Head of caudate nucleus (tissue), 42 donors: ENCODE measurements at places on chromosomes 2 and 18.

DNA sequence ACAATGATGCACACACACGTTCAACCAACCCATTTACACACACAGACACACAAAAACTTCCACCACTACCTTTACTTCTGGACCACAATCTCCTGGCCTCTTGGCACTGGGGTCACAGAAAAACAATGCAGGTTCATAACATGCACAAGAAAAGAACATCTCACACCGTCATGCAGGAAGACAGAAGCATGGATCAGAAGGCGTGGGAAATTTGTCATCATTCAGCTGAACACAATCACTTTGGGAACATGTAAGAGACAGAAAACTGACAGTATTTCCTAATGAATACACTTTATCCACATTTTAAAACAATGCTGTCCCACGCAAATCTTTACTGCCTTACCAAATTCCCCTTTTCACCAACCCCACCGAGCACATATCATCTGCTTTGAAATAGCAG is 501.9 kb upstream of the KLHL29 start:
- no peak for DNase-seq

DNA sequence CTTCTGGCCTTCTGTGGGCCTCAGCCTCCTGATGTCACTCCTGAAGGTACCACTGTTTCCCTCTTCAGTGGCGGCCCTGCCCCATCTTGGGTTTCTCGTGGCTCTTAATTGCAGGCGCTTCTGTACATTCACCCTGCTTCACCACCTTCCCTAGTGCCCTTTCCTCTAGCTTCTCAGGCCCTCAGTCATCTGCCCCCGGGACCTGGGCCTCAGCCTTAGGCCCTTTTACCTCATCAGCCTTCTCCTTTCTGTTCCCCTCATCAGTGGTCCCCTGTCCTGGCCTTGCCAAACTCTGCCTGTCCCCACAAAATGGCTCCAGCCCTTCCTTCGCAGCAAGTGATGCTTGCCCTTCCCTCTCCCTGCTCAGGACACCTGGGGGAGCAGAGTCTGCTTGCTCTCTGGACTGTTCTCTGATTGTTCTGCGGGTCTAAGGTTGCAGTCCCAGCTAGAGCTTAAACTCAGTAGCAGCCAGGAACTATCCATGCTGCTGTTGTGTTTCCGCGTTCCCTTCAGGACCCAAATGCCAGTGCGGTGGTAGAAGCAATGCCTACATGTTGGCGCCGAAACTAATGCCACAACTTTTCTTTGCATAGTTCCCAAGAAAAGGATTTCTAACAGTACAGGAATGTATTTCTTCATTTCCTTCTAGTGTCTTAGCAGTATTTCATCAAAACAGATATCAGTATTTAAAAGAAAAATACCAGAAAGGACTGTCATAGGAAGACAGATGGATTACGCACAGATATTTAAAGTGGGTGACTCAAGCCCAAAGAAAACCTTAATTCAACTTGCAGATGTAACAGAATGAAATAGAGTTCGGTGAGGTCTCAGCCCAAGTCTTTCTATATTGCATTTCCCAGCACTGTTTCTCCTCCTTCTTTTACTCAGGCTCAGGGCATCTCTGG is 7.5 kb downstream of the ASB1 start:
- DNase-seq, result no peak

DNA sequence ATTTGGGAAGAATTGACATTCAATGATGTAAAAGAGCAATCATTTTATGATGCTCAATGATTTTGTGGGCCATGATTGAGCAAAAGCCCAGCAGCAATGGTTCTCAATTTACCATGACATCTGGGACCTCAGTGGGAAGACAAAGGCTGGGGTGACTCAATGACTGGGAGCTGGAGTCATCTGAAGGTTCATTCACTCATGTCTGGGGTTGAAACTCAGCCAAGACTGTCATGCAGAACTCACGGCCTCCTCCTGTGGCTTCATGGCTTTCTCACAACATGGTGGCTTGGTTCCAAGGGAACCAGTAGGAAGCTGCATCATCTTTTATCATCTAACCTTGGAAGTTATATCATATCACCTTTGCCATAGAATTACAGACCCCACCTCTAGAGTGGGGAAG is 45.1 kb upstream of the CD226 start:
- no peak for DNase-seq

GRCh38 chr18:6210349-6211173 is 204.2 kb downstream of the L3MBTL4 start:
- DNase-seq, result no peak

GRCh38 chr18:45657357-45658335 is 42.4 kb downstream of the SLC14A2 start:
- DNase-seq, result no peak

- DNase-seq, result no peak
Measured at GRCh38 chr2:209977386-209978239, 24.8 kb upstream of the RPE start.

DNA sequence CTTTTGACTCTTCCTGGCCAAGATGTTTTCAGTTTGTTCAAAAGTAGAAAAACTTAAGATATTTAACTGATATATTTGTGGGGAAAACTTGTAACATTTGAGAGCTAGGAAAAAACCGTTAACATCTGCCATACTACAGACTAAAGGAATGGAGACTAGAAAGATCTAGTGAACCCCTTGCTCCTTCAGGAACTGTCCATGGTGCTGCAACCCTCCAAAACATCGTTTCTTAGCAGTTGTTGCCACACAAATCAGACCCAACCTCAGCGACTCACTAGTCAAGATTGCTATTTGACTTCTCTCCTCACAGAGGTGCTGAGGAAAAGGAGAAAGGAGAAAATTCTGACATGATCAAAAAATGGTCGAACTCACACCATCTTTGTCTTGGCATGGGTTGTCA is 393.8 kb upstream of the LYPD1 start:
- no peak for DNase-seq

- no peak for DNase-seq
Measured at GRCh38 chr2:23668756-23669304, 258.1 kb downstream of the ATAD2B start.

GRCh38 chr2:119786295-119786694 is 26.6 kb downstream of the PTPN4 start:
- DNase-seq, result no peak

- DNase-seq, result no peak
Measured at GRCh38 chr2:150495993-150496627, 8.6 kb upstream of the RND3 start.

GRCh38 chr2:236548179-236548921 is 21.3 kb upstream of the ACKR3 start:
- DNase-seq, result no peak

DNA sequence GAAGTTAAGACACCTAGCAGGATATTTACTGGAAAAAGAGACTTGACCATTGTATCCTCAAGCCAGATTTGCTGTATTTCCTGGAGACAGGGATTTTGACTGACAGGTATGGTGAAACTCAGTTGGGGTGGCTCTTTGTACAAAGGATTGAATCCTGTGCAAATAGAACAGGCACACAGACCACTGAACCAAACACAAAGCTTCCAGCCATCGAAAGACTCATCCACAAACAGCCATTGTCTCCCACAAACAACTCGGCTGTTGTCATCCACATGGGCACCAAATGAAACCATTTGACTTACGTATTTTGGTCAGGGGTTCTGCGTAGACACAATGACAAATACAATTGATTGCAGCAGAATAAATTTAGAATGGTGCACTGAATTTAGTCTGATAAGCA is 15.9 kb downstream of the RNF152 start:
- peak; percentile 70 for DNase-seq

GRCh38 chr2:15916336-15916735 is 24.0 kb upstream of the MYCN start:
- no peak for DNase-seq

- DNase-seq, result no peak
Measured at GRCh38 chr18:48363175-48363574, 46.0 kb downstream of the ZBTB7C start.
